ENCODE measurements at places on chromosomes 1 and 21.

DNA sequence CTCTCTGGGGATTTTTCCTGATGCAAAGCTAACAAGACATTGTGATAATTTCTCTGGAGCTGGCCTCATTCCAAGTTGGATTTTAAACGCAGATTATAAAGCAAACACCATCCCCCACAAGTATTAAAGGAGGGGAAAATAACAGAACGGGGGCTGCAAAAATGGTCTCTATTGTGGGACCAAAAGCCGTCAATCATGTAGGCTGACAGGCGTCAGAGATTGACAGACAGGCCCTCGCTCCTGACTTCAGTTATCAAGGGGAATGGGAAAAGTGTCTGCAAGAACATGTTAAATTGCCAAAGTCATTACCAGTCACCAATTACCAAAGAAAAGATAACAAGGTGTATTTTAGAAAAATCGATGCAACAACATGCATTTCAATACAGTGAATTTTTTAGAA is 307.4 kb upstream of the POU3F1 start:
- DNase-seq = no peak

DNA sequence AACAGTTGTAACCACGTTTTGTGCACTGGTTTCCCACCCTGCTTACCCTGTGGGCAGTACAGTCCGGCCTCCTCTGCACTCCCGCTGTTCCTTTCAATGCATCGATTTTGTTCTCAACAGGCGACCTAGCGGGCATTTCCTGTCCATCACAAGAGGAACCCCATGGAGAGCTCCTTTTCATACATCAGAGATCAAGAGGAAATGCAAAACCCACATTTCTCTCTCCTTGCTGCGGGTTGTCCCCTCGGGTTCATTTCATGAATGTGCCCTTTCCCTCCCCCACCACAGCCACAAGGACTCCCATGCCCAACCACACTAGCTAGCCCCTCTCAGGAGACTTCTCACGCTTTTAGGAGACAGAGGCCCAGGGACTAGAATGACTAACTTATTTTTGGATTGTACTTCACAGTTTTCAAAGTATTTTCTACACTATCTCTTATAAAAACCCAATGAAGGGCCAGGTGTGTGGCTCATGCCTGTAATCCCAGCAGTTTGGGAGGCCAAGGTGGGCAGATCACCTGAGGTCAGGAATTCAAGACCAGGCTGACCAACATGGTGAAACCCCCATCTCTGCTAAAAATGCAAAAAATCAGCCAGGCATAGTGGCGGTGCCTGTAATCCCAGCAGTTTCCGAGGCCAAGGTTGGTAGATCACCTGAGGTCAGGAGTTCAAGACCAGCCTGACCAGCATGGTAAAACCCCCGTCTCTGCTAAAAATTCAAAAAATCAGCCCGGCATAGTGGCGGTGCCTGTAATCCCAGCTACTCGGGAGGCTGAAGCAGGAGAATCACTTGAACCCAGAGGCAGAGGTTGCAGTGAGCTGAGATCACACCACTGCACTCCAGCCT is 18.4 kb downstream of the ATP1A4 start:
- DNase-seq = no peak

GRCh38 chr1:61980561-61980960 is 214.1 kb upstream of the L1TD1 start:
- peak; percentile 17 for DNase-seq

GRCh38 chr1:214847071-214847810 is 235.3 kb upstream of the KCNK2 start:
- no peak for DNase-seq

Data from inflammatory macrophage treated with lipopolysaccharide for 1 hour (primary cell).